Fibroblast of mammary gland (primary cell): ENCODE measurements at places on chromosomes 3 and 15.

DNA sequence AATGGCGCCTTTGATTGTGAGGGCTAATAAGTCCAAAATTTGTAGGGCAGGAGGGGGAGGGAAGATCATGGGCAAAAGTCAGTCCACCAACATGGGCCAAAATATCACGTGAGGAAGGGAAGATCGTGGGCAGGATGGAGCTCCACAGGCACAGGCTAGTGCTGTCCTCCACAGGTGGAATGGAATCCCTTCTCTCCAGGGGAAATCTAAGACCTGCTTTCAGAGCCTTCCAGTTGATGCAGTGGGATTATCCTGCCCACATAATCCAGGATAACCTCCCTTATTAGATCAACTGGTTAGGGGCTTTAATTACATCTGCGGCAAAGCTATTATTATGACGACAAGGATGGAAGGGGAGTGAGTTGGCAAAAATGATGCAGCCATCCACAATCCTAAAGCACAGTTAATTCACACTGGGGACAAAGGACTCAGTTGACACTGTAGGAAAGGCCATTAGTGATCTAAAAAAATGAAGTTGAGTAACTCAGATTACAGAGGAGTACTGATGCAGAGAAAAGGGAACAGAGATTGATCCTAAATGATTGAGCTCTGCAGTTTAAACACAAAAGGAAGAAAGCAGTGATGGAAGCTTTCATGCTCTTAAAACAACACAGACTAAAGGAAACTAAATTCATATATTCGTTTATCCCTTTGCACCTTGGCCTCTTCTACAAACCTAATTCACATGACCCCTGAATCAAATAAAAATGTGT, 159.8 kb downstream of the AKAP13 start:
- DNase-seq, result no peak

- DNase-seq, result no peak
Measured at GRCh38 chr15:75044258-75044878, 21.0 kb downstream of the PPCDC start.

- no peak for DNase-seq
Measured at GRCh38 chr3:128988286-128988685, 5.6 kb downstream of the CFAP92 start.

- no peak for DNase-seq
Measured at GRCh38 chr15:79296583-79296982, 14.1 kb downstream of the ANKRD34C start.

DNA sequence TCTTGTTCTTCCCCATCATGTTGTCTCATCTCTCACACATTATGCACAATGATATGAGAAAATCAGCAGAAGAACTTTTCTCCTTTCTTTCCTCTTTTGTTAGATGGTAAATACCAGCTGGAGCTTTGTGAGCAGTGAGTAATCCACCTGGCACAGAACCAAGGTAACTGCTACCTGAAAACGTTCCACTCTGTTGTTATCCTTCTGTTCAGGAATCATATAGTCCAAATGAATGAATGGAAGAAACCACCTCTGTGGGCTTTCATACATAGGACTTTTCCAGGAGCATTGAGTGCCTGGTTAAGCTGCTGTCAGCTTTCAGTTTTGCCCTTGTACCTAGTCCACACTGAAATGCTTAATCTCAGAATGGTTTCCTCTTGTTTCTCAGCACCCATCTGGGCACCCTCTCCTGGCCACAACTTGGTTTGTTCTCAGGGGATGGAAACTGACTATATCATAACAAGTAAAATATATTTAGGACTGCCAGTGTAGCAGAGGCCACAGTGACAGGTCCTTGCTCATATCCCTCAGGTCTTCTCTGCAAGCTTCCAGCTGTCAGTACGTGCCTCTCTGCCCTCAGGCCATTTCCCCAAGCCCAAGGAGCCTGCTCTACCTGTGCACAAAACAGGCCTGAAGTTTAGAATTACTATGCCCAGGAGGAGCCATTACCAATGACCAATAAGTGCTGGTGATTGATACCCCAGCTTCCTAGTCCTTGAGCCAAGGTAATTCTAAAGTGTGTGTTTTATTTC, 23.5 kb upstream of the SLC4A7 start:
- DNase-seq, result no peak

- DNase-seq, result peak; percentile 68
Measured at GRCh38 chr3:193572426-193572908, 17.8 kb upstream of the ATP13A4 start.

DNA sequence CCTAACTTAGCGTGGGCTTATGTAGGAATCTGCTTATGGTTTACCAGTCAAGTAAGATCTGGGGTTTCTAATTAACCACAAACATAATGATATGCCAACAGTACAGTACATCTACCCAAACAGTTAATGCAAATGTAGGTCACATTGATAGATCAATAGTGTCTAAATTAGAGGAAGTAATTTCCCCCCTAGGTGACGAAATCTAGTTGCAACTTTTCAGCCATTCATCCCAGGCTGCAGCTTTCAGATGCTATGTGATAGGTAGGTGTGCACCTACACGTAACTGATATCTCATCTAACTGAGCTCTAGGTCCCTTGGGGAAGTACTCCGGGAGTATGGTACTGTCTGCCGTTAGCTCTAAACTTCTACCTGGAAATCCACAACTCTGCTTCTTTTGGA, 57.2 kb downstream of the CRTC3 start:
- no peak for DNase-seq

DNA sequence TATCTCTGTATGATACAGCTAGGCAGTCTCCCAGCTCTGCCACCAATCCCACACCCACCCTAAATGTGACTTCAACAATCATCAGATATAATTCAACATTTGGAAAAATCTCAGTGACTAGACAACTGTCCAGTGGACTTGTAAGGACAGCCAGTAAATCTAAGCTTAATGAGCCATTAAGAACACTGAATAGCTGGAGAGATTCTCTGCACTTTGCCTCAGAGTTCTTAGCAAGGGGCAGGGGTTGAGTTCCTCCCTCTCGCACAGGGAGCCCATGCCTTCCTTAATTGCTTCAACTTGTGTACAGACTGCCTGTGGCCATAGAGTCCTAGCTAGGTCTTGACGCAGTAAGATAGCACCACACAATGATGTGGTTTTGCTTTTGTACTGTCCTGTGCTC, 15.6 kb downstream of the MEX3B start:
- DNase-seq, result no peak

GRCh38 chr3:94269763-94270162, 206.9 kb downstream of the NSUN3 start:
- DNase-seq, result no peak

DNA sequence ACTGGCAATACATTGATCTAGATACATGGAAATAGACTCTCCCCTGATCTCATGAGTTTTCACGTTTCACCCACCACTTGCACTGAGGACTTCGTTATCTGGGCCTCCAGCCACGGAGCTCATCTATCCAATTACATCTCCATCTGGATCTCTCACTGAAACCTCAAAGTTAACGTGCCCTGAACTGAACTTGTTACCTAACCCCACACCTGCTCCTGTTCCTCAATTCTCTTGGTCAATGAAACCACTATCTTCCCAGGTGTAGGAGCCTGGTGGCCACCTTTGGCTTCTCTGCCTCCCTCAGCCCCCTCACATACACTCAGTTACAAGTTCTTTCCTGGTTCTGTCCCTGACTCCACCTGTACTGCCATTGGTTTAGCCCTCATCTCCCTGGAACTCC, 9.7 kb downstream of the DGKG start:
- DNase-seq, result no peak

- peak; percentile 16 for DNase-seq
Measured at GRCh38 chr3:52787672-52788625, 6.6 kb upstream of the ITIH3 start.

DNA sequence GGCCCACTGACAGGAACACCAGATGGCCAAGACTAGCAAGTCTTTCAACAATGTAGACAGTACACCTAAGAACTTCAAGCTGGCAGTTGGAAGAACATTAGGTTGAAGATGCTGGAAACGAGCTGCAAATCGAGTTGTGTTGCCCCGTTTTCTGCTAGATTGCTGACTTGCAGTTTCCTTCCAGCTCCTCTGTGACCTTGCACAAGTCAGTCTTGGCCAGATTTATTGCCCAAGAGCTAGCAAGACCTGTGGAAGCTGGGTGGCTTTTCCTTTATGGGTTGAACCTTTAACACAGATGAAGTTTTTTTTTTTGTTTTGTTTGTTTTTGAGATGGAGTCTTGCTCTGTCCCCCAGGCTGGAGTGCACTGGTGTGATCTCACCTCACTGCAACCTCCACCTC, 2.9 kb upstream of the RBM6 start:
- peak; percentile 14 for DNase-seq

DNA sequence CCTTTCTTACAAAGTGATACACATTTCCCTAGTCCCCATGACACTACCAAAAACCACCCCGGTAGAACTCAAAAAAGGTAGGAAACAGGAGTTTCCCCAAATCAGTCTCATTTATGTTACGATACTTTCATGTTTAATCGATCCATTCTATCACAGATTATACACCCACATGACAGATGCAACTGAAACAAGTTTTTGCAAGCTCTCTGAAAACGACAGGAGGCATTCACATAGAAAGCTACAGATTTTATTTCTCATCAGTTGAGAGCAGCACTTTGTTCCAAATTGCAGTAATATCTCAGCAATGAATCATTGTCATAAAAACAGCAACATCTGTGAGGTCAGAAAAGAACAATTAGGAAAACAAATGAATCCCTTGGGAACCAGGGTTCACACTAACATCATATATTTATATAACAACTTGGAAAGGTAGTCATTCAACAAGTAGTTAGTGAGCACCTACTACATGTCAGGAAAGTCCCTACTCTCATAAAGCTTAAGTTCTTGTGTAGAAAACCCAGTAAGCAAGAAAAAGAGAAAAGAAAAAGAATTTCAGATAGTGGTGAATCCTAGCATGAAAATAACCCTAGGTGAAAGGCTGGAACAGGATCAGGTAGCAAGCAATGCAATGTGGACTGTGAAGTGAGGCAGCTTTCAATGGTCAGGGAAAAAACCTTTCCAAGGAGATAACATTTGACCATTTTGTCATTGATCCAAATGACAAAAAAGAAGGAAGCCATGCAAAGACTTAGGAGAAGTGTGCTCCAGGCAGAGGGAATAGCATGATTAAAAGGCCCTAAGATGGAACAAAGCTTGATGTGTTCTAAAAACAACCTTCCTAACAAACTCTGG, 8.3 kb downstream of the PLD1 start:
- DNase-seq, result peak; percentile 97

GRCh38 chr3:4703054-4703480, 209.9 kb downstream of the ITPR1 start:
- no peak for DNase-seq
